B cell (primary cell): ENCODE measurements at places on chromosomes 5 and 9. TPM values are rescaled to one million over a fixed set of nuclear protein-coding genes. Genes with fewer than 3 reads are reported as not detected.

OMD gene
- not detected in 2 replicates for total RNA-seq

DNA sequence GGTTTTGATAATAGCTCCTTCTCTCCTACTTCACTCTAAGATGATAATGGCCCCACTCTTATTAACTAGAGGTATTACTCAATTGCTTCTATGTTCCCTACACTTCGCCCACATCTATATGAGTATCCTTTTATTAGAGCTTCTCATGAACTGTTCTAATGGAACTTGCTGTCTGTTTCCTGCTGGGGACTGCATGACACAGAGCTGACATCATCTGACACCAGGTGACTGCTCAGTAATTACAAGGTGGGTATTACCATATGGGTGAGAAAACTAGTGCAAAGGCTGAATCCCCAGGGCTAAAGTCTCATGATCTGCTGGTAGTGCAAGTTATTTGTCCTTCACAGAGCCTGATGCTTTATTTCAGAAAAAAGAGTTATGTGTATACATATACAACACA is 146.2 kb upstream of the PLCXD3 start:
- H3K27me3 ChIP-seq, result no peaks in the 10 kb centered on the region
- no peak overlapping the region for H3K4me3 ChIP-seq
- no peak for DNase-seq
- H3K36me3 ChIP-seq, result no peaks in the 10 kb centered on the region
- no peak overlapping the region for H3K27ac ChIP-seq
- no peaks in the 10 kb centered on the region for H3K4me1 ChIP-seq

GRCh38 chr5:147752033-147752432 is 30.5 kb downstream of the JAKMIP2 start:
- H3K4me1 ChIP-seq, result no peaks in the 10 kb centered on the region
- H3K27ac ChIP-seq, result no peak overlapping the region
- H3K36me3 ChIP-seq, result peaks cover 1% of the 10 kb centered on the region
- no peaks in the 10 kb centered on the region for H3K27me3 ChIP-seq
- H3K4me3 ChIP-seq, result no peak overlapping the region

DNA sequence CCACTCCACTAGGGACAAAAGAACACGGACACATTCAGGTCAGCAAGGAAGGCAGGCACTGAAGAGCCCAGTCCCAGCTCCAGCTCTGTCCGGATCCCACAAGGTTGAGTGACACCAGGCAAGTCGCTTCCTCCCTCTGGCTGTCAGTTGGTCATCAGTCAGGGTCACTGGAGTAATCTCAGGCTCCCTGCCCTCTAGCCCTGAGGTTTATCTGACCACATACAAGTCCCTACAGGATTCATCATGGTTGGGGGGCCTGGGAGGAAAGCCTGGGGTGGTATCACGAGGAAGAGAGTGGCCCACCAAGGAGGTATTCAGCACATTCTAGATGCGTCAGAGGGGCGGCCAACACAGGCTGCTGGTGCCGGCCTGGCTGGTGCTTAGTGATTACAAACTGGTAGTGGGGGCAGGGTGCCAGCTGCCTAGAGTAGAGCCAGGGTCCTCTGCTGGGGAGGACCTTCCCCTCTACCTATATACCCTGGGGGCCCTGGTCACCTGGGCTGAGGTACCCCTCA is 81.5 kb downstream of the SHB start:
- H3K36me3 ChIP-seq, result no peaks in the 10 kb centered on the region
- no peaks in the 10 kb centered on the region for H3K4me1 ChIP-seq
- H3K27ac ChIP-seq, result no peak overlapping the region
- DNase-seq, result no peak
- H3K27me3 ChIP-seq, result no peaks in the 10 kb centered on the region
